T-cell (primary cell): ENCODE measurements at places on chromosomes 4 and X. TPM values are rescaled to one million over a fixed set of nuclear protein-coding genes. Genes with fewer than 3 reads are reported as not detected.

- DNase-seq, result no peak
Observed at GRCh38 chrX:47900833-47901232, 64.1 kb downstream of the ZNF81 start.

DNA sequence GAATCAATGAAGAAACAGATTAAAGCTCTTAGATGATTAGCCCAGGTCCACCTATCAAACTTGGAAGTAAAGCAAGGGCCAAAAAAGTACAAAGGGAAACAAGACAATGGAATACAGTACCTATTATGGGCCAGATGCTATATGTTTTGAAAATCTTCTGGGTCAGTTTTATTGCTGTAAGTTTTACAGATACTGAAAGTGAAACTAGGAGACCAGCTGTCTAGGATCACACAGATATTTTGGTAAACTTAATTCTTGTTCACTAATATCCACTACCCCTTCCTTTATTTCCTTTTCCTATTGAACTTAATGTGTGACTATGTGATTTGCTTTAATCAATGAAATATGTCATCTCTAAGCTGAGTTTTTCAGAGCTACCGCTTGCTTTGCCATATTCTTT is 505.4 kb upstream of the PITX2 start:
- DNase-seq, result no peak

GRCh38 chr4:66330125-66330524 is 659.8 kb upstream of the EPHA5 start:
- DNase-seq, result no peak

DNA sequence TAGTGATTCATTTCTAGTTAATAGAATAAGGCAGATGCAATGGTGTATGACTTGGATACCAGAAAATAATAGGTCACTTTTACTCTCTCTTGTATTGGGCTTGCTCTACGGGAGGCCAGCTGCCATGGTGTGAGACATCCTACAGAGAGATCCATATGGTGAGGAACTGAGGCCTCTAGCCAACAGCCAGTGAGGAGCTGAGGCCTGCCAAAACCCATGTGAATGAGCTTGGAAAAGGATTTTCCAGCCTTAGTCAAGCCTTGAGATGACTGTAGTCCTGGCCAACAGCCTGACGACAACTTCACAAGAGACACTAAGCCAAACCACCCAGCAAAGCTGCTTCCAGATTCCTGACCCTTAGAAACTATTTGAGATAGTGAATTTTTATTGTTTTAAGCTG is 1300.2 kb downstream of the RAPGEF2 start:
- no peak for DNase-seq

The FDCSP gene
- total RNA-seq, result not detected

GRCh38 chrX:155997436-155997835 is at the start of gene IL9R:
IL9R (plus strand) TSS chrX:155997696; CDS start chrX:155997760, 64 bp downstream.
- peak; percentile 14 for DNase-seq

The RHOXF2B gene
- not detected for total RNA-seq

GRCh38 chr4:149531861-149532260 is 283.8 kb downstream of the IQCM start:
- DNase-seq, result no peak

The CPEB2 gene
- total RNA-seq, result 32.3 TPM

The CCDC160 gene
- not detected for total RNA-seq

DNA sequence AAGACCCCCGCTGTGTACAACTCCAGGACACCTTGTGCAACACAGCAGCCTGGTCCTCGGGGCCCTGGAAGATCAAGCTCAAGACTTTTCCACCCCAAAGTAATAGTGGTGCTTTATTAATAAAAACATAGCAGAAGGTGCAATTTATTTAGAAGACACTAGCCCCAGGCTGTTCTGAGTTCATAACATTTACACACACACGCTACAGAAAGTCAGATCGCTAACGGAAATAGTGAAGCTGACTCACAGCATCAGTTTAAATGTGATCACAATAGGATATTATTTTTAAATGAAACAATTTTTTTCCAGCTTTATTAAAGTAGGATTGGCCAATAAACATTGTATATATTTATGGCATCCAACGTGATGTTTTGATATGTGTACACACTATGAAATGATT is 141.0 kb downstream of the STK32B start:
- no peak for DNase-seq

- DNase-seq, result no peak
Observed at GRCh38 chrX:53249408-53250042, 24.5 kb upstream of the KDM5C start.

DNA sequence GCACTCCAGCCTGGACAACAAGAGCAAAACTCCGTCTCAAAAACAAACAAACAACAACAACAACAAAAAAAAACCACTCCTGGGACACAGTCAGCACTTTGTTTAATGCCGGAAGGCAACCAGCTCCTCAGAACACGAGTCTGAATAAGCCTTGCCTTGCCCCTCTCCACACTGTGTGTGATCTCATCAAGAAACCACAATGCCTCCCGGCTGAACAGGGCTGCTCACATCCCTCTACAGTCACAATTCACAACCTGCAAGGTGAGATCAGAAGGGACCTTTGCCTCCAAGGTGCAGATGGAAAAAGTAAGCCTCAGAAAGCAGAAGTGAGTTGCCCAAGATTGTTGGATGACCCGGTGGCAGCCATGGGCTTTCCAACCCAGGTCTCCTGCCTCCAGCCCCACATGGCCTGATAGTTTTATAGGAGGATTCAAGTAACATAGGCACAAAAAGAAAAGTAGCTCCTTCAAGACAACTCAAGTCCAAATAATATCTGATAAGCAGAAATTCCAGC is 80.8 kb downstream of the JAKMIP1 start:
- no peak for DNase-seq

DNA sequence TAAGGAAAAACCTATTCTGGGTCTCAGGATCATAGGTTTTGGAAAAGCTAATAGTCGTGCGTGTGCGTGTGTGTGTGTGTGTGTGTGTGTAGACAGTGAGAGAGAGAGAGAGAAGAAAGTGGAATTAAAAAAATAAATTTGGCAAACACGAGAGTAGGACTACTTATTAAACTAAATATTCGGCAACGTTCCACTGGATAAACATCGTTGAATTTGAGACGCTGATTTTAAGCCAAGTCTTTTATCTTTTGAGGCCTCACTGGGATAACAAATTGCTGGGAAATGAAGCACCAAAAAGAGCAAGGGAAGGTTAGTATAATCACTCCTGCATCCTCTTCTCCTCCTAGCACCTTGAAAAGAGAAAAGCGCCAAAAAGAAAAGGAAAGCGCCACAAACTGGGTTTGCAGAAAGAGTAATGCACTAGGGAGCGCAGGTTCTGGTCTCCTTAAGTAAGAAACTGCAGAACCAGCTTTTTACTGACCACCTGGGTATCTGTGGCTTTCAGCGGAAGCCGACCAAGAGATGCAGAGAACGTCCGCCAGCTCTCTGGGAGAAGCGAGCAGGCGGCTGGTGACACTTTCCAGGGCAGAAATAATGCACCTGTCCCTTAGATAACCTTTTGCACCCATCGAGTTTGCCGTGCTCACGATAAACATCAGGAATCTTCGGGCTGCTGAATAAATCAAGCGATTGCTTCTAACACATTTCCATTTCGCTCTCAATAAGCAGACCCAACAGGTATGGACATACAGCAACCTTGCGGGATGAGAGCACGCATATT is 3.4 kb downstream of the ATOH1 start:
- no peak for DNase-seq

DNA sequence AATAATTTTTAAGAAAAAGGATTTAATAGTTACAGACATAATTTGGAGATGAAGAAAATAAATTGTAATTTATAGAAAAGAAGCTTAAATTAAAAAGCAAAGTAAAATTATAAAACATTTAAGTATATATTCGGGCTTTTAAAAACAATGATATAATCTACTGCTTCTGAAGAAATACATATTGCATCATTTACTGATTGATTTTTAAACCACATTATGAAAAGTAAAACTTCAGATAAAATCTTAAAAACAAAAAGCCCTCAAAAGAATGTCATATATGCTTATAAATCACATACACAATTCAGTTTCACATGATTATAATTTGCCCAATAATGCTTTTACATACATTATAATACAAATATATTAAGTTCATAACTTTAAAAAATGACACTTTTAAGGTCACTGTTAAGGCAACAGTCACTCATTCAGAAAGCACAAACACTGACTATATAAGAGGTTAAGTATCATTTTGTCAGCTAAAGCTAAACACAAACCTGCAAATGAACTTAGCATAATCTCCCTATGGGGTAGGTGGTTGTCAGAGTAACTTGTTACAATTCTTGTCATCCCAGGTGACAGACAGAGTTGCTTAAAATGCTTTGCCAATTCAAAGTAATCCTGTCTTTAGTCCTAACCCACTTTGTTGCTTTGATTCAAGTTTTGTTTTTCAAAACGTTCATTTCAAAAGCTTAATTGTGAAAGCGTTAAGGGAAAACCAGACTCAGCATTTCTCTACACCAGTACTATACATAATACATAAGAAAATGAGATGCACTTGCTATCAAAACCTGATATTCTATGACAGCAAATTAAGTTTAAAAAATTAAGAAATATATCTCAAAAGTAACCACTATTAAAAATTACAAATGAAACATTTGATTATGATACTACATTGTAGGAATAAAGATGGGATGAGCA is 90.6 kb upstream of the MAB21L2 start:
- no peak for DNase-seq

DNA sequence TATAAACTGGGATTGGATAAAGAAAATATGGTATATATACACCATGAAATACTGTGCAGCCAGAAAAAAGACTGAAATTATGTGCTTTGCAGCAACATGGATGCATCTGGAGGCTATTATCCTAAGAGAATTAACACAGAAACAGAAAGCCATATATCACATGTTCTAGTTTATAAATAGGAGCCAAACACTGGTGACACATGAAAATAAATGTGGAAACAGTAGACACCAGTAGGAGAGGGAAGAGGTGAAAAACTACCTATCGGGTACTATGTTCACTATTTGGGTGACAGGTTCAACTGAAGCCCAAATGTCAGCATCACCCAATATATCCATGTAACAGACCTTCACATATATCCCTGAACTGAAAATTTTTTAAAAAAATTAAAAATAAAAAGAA is 725.1 kb downstream of the C4orf33 start:
- DNase-seq, result no peak

The MAP3K15 gene
- not detected for total RNA-seq

DNA sequence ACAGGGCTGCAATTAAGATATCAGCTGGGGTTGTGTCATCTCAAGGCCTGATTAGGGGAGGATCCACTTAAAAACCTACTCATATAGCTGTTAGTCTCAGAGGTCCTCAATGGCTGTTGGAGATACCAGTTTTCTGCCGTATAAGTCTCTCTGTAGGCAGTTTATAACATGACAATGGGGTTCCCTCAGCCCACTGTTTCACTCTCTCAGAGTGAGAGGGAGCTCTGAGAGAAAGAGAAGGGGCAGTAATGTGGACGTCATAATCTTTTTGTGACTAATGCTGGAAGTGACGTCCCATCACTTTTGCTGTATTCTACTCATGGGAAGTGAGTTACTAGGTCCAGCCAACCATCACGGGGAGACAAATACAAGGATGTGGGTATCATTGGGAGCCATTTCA is 70.3 kb downstream of the STIM2 start:
- no peak for DNase-seq

DNA sequence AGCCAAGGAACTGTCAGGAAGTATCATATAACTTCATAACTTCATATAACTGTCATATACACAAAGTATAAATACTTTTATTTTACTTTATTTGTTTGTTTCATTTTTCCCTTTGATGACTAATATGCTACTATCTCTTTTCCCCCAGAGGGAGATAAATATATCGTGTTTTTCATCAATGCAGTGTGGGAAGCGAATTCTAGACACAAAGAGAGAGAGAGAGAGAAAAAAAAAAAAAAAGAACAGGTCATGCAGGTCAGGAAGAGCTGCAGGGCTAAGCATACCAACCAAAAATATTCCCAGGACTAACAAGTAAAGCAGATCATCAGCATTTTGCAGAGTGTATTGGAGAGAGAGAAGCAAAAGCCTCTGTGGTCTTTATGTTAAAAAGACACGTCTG is 1849.2 kb downstream of the STIM2 start:
- DNase-seq, result no peak

The KDR gene
- not detected for total RNA-seq

- no peak for DNase-seq
Observed at GRCh38 chrX:133670383-133670782, 255.1 kb upstream of the GPC4 start.

The F11 gene
- 0.38 TPM for total RNA-seq

The UGT2B11 gene
- total RNA-seq, result not detected

DNA sequence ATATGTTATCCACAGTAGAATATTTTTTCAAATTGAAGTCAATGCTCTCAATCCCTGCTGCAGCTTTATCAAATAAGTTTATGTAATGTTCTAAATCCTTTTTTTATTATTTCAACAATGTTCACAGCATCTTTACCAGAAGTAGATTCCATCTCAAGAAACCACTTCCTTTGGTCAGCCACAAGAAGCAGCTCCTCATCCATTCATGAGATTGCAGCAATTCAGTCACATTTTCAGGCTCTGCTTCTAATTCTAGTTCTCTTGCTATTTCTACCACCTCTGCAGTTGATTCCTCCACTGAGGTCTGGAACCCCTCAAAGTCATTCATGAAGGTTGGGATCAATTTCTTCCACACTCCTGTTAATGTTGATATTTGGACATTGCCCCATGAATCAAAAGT is 2301.3 kb upstream of the TENM3 start:
- no peak for DNase-seq

GRCh38 chr4:61831987-61832386 is 631.9 kb downstream of the ADGRL3 start:
- DNase-seq, result no peak

- peak; percentile 30 for DNase-seq
Observed at GRCh38 chrX:17788439-17788838, 51.1 kb downstream of the SCML1 start.

DNA sequence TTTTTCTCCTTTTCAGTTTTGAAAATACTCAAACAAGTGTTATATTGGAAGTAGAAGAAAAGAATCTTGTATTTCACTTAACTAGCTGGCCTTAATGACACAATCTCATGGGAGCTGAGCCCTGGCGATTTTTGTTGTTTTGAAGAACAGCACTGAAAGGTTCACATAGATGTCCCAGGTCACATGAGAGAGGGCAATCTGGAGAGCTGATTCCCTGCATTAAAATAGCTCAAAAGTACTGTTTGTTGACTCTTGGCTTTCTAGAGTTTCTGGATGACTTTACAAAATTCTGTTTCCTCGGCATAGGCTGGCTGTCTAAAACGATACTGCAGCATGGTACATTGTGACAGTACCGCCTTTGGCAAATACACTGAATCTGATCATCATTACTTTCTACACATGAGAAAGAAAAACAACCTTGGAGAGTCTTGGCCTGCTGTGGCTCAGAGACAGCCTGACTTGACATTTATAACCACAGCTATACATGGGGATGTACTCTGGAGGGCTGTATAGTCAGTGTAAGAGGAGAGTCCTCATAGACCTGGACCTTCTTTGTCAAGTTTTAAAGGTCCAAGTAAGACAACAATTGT is 119.8 kb upstream of the PDLIM3 start:
- no peak for DNase-seq

The ARSJ gene
- total RNA-seq, result not detected

DNA sequence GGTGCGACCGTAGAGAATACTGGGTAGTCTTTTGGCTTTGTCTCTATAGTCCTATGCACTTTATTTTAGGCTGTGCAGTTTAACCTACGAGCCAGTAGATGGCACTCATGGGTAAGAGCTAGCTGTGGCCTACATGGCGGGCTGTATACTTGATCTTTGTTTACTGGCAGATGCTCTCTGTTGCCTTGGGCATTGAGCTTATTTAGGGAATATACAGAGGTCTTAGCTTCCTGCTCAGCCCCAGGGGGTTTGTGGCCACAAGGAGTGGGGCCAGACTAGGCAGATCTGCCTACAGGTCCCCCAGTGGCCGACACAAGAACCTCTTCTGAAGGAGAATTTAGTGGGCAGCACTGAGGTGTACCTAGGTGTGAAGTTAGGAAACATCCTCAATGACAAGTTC is 227.6 kb upstream of the HDX start:
- DNase-seq, result no peak
